ENCODE measurements at places on chromosomes 2 and 18.

GRCh38 chr2:149020432-149020851 lies 18.1 kb upstream of the LYPD6B start:
- no peak for DNase-seq

GRCh38 chr2:3493615-3494007 lies 25.7 kb downstream of the ADI1 start:
- peak; percentile 54 for DNase-seq

- DNase-seq, result no peak
Measured at GRCh38 chr2:131067465-131068125, 25.7 kb downstream of the FAM168B start.

DNA sequence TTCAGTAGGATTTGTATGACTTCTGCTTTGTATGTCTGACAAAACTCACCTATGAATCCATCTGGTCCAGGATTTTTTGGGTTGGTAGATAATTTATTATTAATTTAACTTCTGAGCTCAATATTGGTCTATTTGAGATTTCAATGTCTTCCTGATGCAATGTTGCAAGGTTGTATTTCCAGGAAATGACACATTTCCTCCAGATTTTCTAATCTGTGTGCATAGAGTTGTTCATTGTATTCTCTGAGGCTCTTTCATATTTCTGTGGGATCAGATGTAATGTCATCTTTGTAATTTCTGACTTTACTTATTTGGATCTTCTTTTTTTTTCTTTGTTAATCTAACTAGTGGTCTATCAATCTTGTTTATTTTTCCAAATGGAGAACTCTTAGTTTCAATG lies 584.7 kb upstream of the SETBP1 start:
- DNase-seq, result no peak

- DNase-seq, result no peak
Measured at GRCh38 chr2:121791801-121792221, 36.4 kb downstream of the TSN start.

DNA sequence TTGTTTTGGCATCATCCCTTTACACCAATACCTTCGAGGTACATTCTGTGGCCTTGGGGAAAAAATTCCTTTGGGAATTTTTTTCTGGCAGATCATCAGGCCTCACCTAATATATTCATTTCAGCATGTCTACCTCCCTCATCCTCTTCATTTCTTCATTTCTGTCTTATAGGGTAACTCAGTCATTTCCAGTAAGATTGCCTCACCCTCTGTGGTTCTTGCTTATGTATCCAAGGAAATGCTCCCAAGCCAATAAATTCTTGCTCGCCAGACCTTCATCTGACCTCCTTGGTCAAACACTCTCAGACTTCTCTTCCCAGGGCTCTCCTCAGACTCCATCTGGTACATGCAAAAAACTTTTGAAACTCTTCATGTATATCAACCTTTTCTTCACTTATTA lies 265.6 kb downstream of the TMX3 start:
- DNase-seq, result no peak

- no peak for DNase-seq
Measured at GRCh38 chr2:32884346-32884745, 62.4 kb upstream of the LTBP1 start.

GRCh38 chr2:219002395-219003266 lies 9.4 kb upstream of the CRYBA2 start:
- no peak for DNase-seq

DNA sequence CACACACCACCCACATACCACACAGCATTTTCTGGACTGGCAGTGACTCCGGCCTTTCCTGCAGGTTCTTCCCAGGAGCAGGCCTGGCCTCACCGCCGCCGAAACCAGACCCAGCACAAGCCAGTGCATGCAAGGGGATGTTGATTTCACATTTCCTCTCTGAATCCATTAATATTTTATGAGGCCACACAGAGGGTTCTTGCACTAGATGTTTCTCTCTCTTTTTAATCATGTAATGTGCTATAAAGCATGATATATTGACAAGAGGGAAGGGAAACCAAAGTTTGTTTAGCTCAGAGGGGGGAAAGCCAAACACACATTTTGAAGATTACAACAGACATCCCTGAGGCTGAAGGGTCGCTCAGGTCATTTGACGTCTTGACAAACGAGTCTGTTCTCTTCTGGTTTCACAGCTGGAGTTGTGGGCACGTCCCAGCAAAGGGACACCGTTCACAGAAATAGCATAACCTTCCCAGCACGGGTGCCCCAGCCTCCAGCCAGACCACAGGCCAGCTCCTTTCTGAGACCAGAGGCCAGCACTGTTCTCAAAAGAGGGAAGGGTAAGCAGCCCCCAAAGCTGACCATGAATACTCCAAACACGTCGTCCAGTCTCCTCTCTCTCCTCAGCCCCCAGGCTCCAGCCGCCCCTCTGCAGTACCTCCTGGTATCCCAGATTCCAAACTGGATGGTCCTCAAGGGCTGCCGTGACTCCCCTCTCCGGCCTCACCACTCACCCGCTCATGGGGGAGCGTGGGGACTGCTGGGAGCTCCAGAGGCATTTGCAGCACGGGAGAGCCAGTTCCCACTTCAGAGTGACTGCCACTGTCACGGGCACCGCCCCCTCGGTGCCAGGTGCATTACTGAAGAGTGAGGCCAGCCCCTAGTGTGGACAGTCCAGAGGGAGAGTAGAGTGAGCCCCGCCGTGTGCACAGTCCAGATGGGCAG lies 340.3 kb upstream of the SALL3 start:
- no peak for DNase-seq

DNA sequence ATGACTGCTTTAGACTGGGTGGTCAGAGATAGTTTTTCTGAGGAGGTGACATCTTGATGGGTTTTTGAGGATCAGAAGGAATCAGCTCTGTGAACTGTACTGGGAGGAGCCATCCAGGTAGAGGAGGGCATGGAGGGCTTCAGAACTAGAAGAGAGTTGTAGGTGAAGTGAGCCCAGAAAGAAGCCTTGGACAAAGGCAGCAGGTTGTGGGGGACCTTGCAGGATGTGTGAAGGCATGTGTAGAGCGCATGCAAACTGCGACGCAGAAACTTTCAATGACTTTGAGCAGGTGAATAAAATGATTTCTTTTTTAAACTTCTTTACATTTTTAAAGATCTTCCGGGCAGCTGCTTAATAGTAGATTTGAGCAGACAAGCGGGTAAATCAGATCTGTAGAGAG lies 83.9 kb upstream of the SIX2 start:
- DNase-seq, result no peak

All from femur (tissue), 1 donor.